ENCODE measurements at places on chromosomes 3 and 15.

DNA sequence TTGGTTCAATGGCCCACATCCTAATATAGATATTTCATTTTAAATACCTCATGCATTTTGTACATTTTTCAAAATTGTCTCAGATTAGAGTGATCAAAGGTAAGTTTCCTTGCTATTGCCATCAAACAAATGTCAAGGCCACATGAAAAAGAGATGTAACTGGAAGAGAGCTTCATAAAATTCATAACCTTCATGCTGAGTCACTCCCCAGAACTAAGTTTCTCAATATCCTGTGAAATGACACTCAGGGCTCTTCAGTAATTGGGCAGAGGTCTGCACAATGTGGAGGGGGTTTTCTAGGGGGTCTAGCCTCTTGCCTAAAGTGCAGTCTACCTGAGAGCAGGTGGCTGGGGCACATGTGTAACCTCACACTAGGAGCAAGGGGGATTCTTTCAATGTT is 152.2 kb upstream of the SLC2A2 start:
- no peak for DNase-seq

DNA sequence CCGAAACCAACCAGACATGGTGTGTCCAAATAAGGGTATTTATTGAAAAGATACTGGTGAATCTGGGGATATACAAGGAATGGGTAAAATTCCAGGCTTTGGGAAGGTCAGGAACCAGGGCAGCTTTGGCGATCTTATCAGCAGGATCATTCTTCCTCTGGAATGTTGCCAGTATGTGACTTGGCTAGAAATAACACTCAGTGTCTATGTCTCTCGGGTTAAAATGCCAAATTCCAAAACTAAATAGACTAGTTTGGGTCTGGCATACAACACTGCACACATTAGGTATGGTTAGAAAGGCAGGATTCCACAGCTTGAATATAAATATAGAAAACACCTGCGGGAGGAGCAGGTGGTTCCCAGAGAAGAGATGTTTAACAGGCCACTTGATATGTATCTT is 220.2 kb upstream of the CD96 start:
- no peak for DNase-seq

DNA sequence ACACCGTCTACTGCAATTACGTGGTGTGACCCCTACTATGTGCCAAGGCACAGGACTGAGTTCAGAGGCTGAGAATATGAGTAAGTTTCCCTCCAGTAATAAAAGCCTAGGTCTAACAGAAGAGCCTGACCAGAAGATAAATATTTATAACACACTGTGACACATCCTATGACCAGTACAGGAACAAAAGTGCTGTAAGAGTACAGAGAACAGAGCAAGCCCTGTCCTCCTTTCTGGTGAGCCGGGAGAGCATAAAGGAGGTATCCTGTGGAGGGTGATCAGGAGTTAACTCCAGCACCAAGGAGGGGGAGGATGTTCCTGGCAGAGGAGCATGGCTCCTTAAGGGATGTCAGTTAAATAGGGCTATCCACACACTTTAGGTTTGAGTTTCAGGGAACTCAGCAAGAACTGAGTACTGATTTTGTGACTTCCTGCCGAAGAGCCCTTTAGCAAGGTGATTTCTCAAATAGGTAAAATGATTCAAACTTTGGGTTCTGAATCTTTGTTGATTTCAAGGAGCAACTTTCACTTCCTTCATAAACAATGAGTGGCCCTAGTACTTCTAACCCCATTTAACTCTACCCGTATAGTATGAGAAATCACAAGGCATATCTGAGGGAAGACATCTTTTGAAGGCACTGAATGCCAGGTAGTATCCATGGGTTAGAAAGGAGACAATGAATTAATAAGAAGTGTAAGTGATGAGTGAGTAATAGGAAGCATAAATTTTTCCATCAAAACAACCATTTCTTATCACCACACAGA is 198.0 kb downstream of the THRB start:
- DNase-seq, result no peak

- DNase-seq, result no peak
Observed at GRCh38 chr3:151859233-151859673, 14.2 kb upstream of the SUCNR1 start.

DNA sequence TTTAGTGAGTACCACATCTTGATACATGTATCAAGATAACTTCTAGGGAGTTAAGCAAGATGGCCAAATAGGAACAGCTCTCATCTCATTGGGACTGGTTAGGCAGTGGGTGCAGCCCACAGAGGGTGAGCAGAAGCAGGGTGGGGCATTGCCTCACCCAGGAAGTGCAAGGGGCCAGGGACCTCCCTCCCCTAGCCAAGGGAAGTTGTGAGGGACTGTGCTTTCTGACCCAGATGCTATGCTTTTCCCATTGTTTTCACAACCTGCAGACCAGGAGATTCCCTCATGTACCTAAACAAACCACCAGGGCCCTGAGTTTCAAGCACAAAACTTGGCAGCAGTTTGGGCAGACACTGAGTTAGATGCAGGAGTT is 665.0 kb upstream of the CBLB start:
- DNase-seq, result no peak
